Uterus (tissue), 4 donors: ENCODE measurements at places on chromosomes 12 and 14. TPM values are rescaled to one million over a fixed set of nuclear protein-coding genes. Genes with fewer than 3 reads are reported as not detected.

- no peaks in the 10 kb centered on the region for H3K4me1 ChIP-seq
- H3K27me3 ChIP-seq = no peaks in the 10 kb centered on the region
- DNase-seq = no peak
- H3K36me3 ChIP-seq = no peaks in the 10 kb centered on the region
- H3K4me3 ChIP-seq = no peak overlapping the region
- no peak overlapping the region for H3K27ac ChIP-seq
Measured at GRCh38 chr14:74695406-74695805, 17.5 kb downstream of the AREL1 start.

- no peak for DNase-seq
- no peaks in the 10 kb centered on the region for H3K4me1 ChIP-seq
- no peak overlapping the region for H3K27ac ChIP-seq
- H3K4me3 ChIP-seq = no peak overlapping the region
Measured at GRCh38 chr12:7241404-7242005, 52.0 kb downstream of the PEX5 start.

- H3K4me1 ChIP-seq = no peaks in the 10 kb centered on the region
- no peaks in the 10 kb centered on the region for H3K27me3 ChIP-seq
- no peak overlapping the region for H3K27ac ChIP-seq
- no peak overlapping the region for H3K4me3 ChIP-seq
- H3K36me3 ChIP-seq = no peaks in the 10 kb centered on the region
Measured at GRCh38 chr12:117311-117710, 50.7 kb downstream of the IQSEC3 start.

DNA sequence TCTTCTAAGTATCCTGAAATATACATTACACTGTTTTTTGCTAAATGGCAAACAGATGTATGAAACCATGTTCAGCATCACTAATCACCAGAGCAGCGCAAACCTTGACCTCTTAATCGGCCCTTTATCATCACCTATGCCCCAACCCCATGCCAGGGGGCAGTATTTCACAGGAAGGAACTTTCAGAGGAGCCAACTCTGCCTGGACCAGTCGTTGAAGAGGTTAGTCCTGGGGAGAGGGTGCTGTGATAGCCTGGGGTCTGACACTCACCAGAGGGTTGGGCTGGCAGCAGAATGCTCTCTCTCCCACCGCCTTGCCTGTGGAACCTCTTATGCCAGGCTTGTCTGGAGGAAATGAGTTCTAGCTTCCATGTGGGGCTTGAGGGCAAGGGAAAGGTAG lies 411.7 kb downstream of the TMEM117 start:
- no peak for DNase-seq
- no peaks in the 10 kb centered on the region for H3K36me3 ChIP-seq
- H3K27ac ChIP-seq = no peak overlapping the region
- no peak overlapping the region for H3K4me3 ChIP-seq

GRCh38 chr14:64544607-64545312 lies 4.2 kb downstream of the HSPA2 start:
- DNase-seq = no peak
- H3K36me3 ChIP-seq = no peaks in the 10 kb centered on the region
- no peak overlapping the region for H3K27ac ChIP-seq
- no peaks in the 10 kb centered on the region for H3K4me1 ChIP-seq

DNA sequence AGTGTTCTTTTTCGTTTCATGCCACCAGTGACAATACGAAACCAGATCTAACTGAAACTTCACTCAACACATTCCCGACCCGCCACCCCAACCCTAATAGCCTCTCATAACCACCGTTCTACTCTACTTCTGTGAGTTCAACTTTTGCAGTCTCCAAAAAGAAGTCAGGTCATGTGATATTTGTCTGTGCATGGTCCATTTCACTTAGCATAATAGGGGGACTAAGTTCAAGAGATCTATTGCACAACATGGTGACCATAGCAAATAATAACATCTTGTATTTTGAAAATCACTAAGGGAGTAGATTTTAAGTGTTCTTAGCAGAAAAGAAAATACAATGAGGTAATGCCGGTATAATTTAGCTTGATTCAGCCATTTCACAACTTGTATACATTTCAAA lies 376.4 kb downstream of the DIO2 start:
- H3K36me3 ChIP-seq = no peaks in the 10 kb centered on the region
- H3K4me3 ChIP-seq = no peak overlapping the region
- H3K27ac ChIP-seq = no peak overlapping the region
- no peaks in the 10 kb centered on the region for H3K27me3 ChIP-seq
- no peaks in the 10 kb centered on the region for H3K4me1 ChIP-seq
- DNase-seq = no peak

DNA sequence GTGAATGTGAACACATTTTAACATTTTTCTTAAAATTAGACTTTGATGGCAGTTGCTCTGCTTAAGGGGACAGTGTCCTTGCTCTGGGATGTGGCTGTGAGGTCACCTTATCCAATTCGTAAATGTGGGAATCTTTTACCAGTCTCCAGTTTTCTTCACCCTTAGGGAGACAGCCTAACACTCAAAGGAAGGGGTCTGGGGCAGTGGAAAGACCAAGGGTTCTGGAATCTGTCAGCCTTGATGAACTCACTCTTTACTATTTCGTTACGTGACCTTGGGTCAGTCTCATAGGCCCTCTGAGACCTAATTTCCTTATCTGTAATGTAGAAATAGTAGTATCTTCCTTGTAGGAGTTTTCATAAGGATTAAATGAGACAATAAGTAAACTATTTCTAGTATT lies 245.6 kb upstream of the ATP2B1 start:
- no peak for DNase-seq
- H3K4me3 ChIP-seq = no peak overlapping the region
- no peak overlapping the region for H3K27ac ChIP-seq
- no peaks in the 10 kb centered on the region for H3K27me3 ChIP-seq
- no peaks in the 10 kb centered on the region for H3K4me1 ChIP-seq

GRCh38 chr14:23021434-23021833 lies 11.5 kb upstream of the C14orf93 start:
- H3K27me3 ChIP-seq = no peaks in the 10 kb centered on the region
- DNase-seq = no peak
- H3K4me1 ChIP-seq = no peaks in the 10 kb centered on the region
- H3K36me3 ChIP-seq = no peaks in the 10 kb centered on the region
- H3K27ac ChIP-seq = no peak overlapping the region

- H3K27me3 ChIP-seq = no peaks in the 10 kb centered on the region
- DNase-seq = no peak
- H3K4me1 ChIP-seq = no peaks in the 10 kb centered on the region
- no peaks in the 10 kb centered on the region for H3K36me3 ChIP-seq
- H3K4me3 ChIP-seq = no peak overlapping the region
Measured at GRCh38 chr14:99670361-99671234, 13.5 kb upstream of the CYP46A1 start.

GRCh38 chr12:47775100-47775911 lies 2.3 kb downstream of the SLC48A1 start:
- no peaks in the 10 kb centered on the region for H3K36me3 ChIP-seq
- H3K27me3 ChIP-seq = no peaks in the 10 kb centered on the region
- no peak for DNase-seq
- peaks cover 5% of the 10 kb centered on the region for H3K4me1 ChIP-seq

GRCh38 chr14:87133073-87133801 lies 859.7 kb downstream of the GALC start:
- no peak overlapping the region for H3K4me3 ChIP-seq
- no peak for DNase-seq
- H3K27me3 ChIP-seq = no peaks in the 10 kb centered on the region
- H3K36me3 ChIP-seq = no peaks in the 10 kb centered on the region
- no peak overlapping the region for H3K27ac ChIP-seq
- H3K4me1 ChIP-seq = no peaks in the 10 kb centered on the region

GRCh38 chr12:57215668-57216013 lies 953 bp upstream of the NXPH4 start:
- no peaks in the 10 kb centered on the region for H3K36me3 ChIP-seq
- DNase-seq = no peak
- peaks cover 46% of the 10 kb centered on the region for H3K27me3 ChIP-seq
- H3K4me1 ChIP-seq = peaks cover 3% of the 10 kb centered on the region
- H3K4me3 ChIP-seq = no peak overlapping the region

- no peak overlapping the region for H3K4me3 ChIP-seq
- H3K27me3 ChIP-seq = no peaks in the 10 kb centered on the region
- H3K27ac ChIP-seq = peak overlapping the region; percentile 47
Measured at GRCh38 chr12:109950625-109951024, 45.5 kb downstream of the GIT2 start.

- no peaks in the 10 kb centered on the region for H3K27me3 ChIP-seq
- H3K4me1 ChIP-seq = peaks cover 6% of the 10 kb centered on the region
- H3K36me3 ChIP-seq = no peaks in the 10 kb centered on the region
- H3K4me3 ChIP-seq = no peak overlapping the region
Measured at GRCh38 chr12:63955831-63956666, 111.5 kb downstream of the SRGAP1 start.

DNA sequence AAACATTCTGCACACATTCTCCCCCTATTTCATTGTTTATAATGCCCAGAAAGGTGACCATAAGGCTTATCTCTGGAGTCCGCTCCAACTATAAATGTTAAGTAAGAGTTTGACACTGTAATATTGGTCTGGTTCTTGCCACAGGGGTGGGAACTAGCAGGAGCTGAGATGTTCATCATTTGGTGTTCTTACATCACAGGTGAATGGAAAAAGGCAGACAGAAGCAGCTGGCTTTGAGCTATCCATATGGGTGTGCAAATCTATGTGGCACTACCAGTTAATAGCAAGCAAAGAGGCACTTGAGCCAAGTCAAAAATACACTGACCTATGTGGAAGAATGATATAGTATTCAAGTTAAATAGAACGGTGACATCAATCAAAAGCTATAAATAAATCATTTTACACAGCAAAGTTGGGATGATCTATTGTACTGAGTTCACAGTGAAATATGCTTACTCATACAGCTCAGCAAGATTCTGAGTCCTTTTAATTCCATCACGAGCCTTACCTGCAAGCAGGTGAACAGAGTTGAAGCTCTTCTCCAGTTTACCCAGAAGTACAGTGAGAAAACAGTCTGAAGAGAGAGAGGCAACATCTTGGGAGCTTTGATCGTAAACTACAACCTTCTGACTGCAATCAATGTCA lies 43.2 kb downstream of the DUSP16 start:
- no peak overlapping the region for H3K4me3 ChIP-seq
- H3K36me3 ChIP-seq = no peaks in the 10 kb centered on the region
- H3K4me1 ChIP-seq = no peaks in the 10 kb centered on the region
- H3K27ac ChIP-seq = no peak overlapping the region

DNA sequence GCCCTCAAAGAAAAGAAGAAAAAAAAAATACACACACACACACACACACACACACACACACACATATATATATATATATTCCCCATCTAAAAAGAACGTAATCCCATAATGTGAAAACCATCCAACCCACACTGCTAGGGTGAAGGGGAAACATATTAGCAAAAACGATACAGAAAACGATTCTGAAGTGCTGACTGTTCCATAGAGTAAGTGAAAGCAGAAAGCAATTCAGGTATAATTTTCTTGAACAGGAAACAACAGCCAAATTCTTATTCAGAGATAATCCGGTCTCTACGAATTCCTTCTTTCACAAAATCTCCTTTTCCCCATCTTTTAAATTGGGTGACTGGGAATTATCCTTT lies 393.5 kb downstream of the NOVA1 start:
- no peaks in the 10 kb centered on the region for H3K4me1 ChIP-seq
- no peaks in the 10 kb centered on the region for H3K36me3 ChIP-seq
- peak overlapping the region; percentile 50 for H3K27ac ChIP-seq
- H3K4me3 ChIP-seq = peak overlapping the region; percentile 29

DNA sequence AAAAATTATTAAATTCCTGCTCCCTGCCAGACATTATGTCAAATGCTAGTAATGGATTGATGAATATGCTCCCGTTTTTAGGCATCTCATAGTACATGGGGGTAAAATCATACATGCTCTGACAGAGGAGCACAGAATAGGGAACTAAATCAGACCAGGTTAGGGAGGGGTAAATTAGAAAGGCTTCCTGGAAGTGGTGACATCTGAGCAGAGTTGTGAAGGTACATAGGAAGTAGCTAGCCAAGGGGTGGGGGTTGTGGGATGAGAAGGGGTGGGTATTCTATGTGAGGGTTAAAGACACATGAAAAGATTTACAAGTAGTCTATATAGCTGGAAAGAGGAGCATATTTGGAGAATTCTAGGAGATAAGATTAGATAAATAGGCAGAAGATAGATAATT lies 171.7 kb upstream of the FBXO33 start:
- H3K4me3 ChIP-seq = no peak overlapping the region
- H3K36me3 ChIP-seq = no peaks in the 10 kb centered on the region
- no peak for DNase-seq
- H3K4me1 ChIP-seq = no peaks in the 10 kb centered on the region
- H3K27me3 ChIP-seq = no peaks in the 10 kb centered on the region

DNA sequence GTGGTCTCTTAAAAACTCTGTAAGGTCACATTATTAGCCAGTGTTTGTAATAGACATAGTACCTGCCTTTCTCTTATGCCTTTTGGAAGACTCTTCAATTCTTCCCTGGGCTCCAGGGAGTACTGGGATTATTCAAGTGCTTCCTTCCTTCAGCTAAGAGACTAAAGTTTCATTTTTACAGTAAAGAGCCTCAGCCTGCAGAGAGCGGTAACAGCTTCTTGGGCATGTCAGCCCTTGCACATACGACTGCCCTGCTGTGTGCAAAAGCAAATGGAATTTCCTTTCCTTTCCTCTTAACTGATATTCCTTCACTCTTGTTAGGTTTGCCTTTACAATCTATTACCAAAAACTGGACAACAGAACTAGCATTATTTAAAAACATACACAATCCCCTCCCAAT lies 32.9 kb upstream of the AMIGO2 start:
- no peak overlapping the region for H3K4me3 ChIP-seq
- no peak for DNase-seq
- no peak overlapping the region for H3K27ac ChIP-seq
- H3K36me3 ChIP-seq = no peaks in the 10 kb centered on the region
- no peaks in the 10 kb centered on the region for H3K4me1 ChIP-seq

- no peaks in the 10 kb centered on the region for H3K4me1 ChIP-seq
- no peaks in the 10 kb centered on the region for H3K27me3 ChIP-seq
Measured at GRCh38 chr14:98375566-98375965, 896.4 kb downstream of the BCL11B start.

DNA sequence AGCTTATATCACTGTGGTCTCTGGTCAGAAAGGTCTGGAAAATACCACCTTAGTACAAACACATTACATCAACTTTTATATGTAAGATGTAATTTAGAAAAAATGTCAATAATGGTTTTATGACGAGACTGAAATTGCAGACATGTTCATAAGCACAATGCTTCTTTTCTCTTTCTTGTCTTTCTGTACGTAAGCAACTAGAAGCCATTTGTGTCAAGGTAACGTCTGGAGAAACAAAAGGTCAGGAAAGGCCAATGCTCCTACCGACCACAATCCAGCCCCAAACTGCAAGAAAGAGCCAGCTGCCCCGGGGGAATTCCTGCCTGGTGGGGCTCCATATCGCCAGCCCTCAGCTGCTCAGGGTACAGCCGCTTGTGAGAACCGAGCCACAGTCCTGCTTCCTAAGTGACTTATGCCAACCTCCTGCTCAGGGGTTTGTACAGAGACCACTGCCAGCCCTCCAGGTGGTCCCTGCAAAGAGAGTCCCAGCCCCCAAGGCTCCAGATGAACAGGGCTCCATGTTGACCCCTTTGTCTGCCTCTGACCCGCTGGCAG lies 6.3 kb downstream of the ZNF839 start:
- no peaks in the 10 kb centered on the region for H3K27me3 ChIP-seq
- no peaks in the 10 kb centered on the region for H3K36me3 ChIP-seq
- no peaks in the 10 kb centered on the region for H3K4me1 ChIP-seq
- no peak overlapping the region for H3K4me3 ChIP-seq
- DNase-seq = no peak
- H3K27ac ChIP-seq = no peak overlapping the region

AQP2 gene
- not detected for total RNA-seq

MANSC1 gene
- 5.1 TPM for total RNA-seq

KLRC4 gene
- not detected for total RNA-seq

FBXW8 gene
- total RNA-seq = 5.9 TPM

HOXC5 gene
- total RNA-seq = not detected

RNFT2 gene
- total RNA-seq = not detected

ALG10 gene
- 26.0 TPM for total RNA-seq

NDRG2 gene
- 199 TPM for total RNA-seq

SSTR1 gene
- 2.7 TPM for total RNA-seq

TWF1 gene
- 69.4 TPM for total RNA-seq
